ENCODE measurements at places on chromosomes 6 and 20.

GRCh38 chr6:28496099-28496779, 19.4 kb downstream of the GPX6 start:
- no peak for DNase-seq

GRCh38 chr20:38537176-38537575, 43.8 kb upstream of the ADIG start:
- no peak for DNase-seq

GRCh38 chr6:125498606-125499005, 196.8 kb upstream of the HDDC2 start:
- no peak for DNase-seq

DNA sequence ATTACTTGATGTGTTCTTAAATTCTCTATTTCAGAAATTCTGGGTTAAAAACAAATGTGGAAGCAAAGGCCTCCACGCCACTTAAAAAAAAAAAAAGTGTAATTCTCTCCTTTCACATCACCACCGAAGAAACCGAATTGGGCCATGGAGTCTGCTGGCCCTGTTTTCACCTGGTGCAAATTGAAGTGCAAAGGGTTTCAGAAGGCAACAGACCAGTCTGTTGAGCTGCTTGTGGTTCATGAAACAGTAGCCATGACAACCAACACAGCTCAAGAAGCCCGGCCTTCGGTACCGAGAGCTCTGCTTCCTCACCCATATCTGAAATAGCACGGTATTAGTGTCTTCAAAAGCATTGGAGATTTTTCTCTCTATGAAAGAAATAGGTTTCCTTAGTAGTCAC, 63.1 kb downstream of the GMPR start:
- no peak for DNase-seq

DNA sequence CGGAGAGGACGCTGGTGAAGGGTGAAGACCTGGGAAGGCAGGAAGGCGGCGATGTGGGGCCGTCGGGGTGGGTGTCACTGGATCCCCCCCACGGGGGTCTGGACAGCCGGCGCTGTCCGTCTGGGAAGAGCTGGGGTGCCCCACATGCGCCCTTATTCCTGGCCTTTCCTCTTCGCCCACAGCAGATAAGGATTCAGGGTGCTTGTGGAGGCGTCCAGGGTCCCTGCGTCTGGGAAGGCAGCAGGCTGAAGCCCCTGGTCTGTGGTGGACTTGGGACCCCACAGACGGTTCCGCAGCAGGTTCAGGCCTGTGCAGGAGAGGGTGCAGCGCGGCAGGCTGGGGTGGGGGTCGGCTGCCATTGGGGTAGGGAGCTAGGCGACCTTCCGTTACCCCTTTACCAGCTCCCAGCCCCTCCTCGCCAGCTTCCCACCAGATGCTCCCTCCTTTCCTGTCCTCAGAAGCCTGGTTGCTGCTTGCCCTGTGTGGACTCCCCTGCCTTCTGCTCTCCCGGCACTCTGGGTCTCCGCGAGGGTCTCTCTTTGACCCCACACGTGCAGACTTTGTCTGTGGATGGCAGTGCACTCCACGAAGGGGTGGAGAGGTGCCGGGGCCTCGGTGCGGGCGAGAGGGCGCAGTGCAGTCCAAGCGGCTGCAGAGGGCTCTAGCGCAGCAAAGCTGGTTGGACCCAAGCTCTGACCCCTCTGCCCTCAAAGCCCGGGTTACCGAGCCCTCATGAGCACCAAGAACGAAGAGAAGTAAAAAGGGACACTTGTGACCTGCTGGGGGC, 2.1 kb upstream of the GATA5 start:
- no peak for DNase-seq

DNA sequence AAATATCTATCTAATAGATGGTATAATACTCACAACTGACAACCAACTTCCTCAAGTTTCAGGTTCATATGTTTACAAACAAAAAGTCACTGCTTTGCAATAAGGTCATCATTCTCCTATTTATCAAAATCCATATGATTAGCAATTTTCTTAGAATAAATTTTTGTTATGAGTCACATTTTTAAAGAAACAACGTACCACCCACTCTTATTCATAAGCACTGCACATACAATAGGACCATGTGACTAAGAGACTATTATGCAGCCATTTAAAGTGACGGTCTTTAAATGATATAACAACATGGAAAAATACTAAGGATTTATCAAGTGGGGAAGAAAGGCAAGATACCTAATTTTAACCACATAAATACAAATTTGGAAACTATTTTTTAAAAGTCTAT, 40.0 kb downstream of the REPS1 start:
- DNase-seq, result no peak

DNA sequence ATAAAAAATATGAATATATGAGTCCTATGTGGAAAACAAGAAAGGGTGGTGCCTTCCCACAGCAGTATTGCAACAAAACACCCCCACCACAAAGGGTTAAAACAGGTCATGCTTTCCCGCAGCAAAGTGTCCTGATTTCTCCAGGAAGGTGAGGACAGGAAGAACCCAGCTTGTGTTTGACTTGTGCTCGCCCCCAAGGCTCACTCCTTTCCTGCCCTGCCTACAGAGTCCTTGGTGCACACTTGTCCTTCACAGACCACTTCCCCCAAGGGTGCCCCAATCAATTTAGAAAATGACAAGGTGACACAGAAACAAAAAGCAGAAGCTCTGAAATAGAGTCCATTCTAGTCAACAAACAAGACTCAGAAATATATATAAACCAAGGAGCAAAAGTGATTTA, 237.4 kb downstream of the PTPRK start:
- no peak for DNase-seq

GRCh38 chr6:18561037-18561750, 174.0 kb downstream of the RNF144B start:
- DNase-seq, result no peak

- no peak for DNase-seq
Measured at GRCh38 chr6:148218542-148219258, 123.9 kb upstream of the SASH1 start.

- DNase-seq, result no peak
Measured at GRCh38 chr6:70314296-70314695, 11.4 kb upstream of the COL9A1 start.

- DNase-seq, result no peak
Measured at GRCh38 chr6:3596766-3597165, 139.9 kb upstream of the SLC22A23 start.

- no peak for DNase-seq
Measured at GRCh38 chr6:13712599-13712898, 914 bp upstream of the RANBP9 start.

- no peak for DNase-seq
Measured at GRCh38 chr6:163098827-163099479, 315.6 kb upstream of the QKI start.

DNA sequence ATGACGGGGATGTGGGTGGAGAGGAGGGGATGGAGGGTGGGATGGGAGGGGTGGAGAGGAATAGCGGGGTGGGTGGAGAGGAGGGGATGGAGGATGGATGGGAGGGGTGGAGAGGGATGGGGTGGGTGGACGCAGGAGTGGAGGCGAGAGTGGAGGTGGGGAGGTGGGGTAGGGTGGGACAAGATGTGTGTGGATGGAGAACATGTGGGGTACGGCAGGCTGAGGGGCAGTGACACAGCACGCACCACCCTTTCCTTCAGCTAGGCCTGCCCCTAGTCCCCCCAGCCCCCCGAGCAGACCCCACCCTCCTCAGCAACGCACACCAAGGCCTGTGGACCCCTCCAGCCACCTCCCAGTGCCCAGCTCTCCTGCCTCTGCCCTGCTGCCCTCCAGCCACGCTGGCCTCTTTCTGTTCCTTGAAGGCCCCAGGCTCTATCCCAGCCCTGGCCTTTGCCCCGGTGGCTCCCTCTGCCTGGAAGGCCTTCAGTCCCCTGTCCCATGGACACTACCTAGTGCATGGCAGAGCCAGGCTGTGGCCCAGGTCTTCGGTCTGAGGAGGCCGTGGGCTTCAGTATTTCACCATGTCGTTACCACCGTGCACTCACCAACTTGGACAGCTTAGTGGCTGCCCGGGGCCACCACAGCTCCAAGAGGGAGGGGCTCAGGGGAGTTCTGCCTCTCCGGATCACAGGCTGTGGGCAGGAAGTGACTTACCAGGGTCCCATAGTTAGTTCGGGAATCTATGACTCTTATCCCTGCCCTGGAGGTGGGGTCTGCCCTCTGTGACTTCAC, 78.4 kb upstream of the PMEPA1 start:
- no peak for DNase-seq

DNA sequence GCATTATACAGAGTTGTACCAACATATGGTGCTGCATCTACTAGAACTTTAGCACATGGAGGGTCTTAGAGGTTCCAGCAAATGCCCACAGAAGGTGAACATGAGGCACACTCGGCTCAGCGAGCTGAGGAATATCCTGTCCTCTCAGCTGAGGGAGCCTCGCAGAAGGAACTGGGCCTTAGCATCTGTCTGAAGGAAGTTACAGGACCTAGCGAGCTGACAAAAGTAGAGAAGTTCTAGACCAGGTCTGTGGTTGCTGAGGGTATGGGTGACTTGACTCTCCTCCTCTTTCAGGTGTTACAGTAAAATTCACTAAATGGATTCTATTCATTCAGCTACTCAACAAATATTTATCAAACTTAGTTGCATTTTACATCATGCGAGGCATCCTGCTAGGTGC, 157.2 kb downstream of the ZDHHC14 start:
- no peak for DNase-seq

All from LoVo (cell line).